ENCODE measurements at places on chromosomes 2 and 18. TPM values are rescaled to one million over a fixed set of nuclear protein-coding genes. Genes with fewer than 3 reads are reported as not detected.

- DNase-seq = no peak
These were observed 17.4 kb downstream of the LRP2 start for GRCh38 chr2:169344736-169345485.

DNA sequence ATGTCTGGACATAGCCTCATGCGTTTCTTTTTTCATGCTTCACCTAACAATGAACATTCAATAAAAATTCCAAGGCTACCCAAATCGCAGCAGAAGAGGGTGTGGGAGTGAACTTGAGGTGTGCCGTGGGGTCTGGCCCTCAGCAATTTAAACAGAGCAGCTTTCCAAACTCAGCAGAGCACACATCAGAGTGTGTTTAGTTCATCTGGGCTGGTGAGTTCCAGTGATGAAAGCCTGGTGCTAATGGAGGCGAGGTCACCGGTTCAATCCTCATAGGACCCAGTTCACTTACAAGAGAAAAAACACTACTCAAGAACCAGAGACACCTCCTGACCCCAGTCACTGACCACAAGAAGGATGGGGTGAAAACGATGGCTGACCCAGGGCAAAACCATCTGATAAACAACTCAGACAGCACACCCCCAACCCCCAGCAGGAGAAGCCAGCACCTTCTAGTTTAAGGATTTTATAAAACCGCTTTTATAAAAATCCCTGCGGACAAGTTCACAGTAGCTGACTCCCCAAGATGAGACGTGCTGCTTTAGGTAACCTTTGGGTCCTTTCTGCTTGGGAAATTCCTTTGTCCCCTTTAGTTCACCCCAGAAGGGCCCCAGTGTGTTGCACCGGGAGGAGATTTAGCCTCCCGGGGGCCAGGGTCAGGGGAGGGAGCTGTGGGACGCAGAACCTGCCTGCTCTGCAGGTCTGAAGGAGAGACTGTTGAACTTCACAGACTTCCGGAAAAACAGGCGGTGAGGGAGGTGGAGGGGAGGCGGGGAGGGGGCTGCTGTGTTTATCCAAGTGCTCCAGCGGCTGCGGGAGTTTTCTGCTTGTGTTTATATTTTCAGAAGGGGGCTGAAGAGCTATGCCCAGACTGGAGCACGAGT lies 152.7 kb upstream of the SOX11 start:
- peak; percentile 44 for DNase-seq

DNA sequence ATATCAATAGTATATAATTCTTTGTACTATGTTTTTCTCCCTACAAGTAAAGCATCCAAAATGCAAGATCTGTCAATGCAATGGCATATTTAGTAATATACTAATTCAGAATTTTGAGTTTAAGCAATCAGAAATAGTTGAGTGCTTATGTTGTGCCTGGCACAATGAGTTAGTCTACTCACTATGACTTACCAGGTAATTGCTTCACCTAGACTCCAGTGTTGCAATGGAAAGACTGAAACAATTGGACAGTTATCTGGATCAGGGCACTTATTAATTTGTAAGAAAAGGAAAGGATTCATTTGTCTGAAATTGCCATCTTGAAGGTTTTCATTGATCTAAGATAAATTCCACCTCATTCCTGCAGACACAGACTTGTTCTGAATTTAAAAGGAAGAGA lies 97.6 kb upstream of the TCF4 start:
- no peak for DNase-seq

- DNase-seq = no peak
These were observed 55.0 kb downstream of the LYPD6 start for GRCh38 chr2:149385350-149385749.

- DNase-seq = no peak
These were observed 126.6 kb downstream of the ZNF532 start for GRCh38 chr18:58991167-58991798.

GRCh38 chr2:158841850-158842249 lies 46.7 kb downstream of the DAPL1 start:
- DNase-seq = no peak

DNA sequence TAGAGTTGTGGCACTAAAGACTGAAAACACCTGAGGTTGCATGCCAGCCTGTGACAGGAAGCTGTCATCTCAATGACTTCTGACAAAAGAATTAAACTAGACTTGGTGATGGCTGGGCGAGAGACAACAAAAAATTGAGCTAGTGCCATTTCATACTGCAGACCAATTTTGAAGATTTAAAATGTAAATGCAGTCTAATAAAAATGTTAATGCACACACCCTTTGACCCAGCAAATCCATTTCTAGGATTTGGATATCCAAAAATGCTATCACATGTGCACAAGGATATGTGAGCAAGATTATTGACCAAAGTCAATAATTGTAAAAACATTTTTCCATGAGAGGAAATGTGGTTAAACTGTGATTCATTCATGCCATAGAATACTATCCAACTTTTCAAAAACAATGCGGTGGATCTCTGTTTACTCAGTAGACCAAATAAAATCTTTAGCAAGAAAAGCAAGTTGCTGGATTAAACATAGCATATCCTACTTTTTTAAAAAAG lies 5.6 kb downstream of the FBXO36 start:
- DNase-seq = no peak

- no peak for DNase-seq
These were observed 788.1 kb downstream of the TRIB2 start for GRCh38 chr2:13504808-13505207.

Gene SCN2A
- polyA plus RNA-seq = 2.8 TPM

- no peak for DNase-seq
These were observed 145.8 kb downstream of the ZFP36L2 start for GRCh38 chr2:43080571-43081021.

GRCh38 chr2:35297403-35297802 lies 1058.2 kb upstream of the CRIM1 start:
- no peak for DNase-seq

Gene SATB2
- 13.0 TPM for polyA plus RNA-seq

GRCh38 chr2:238398577-238398976 lies 28.1 kb upstream of the ASB1 start:
- DNase-seq = no peak

- DNase-seq = no peak
These were observed 1.6 kb downstream of the ZNF516 start for GRCh38 chr18:76493213-76494161.
